Prostate gland (tissue), 2 donors: ENCODE measurements at places on chromosomes 4 and X. TPM values are rescaled to one million over a fixed set of nuclear protein-coding genes. Genes with fewer than 3 reads are reported as not detected.

DNA sequence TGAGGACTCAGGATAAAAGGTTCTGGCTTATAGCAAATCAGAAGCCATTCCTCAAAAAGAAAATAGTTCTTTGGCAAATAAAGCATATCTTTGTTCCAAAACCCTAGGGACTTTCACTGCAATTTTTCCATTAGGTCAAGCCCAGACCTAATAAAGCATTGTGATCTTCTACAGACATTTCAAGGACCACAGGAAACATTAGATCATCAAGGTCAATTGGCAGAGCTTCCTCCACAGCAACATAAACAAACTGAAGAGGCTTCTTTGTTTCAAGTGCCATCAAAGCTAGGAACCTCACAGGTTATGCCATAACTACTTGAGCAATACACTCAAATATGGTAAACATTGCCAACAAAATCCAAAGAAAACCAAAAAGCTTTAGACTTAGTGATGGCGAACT lies 144.9 kb downstream of the ANXA5 start:
- DNase-seq = no peak

- DNase-seq = no peak
Measured at GRCh38 chrX:83658731-83659130, 150.6 kb downstream of the POU3F4 start.

The TMEM47 gene
- total RNA-seq = 35.7 TPM

DNA sequence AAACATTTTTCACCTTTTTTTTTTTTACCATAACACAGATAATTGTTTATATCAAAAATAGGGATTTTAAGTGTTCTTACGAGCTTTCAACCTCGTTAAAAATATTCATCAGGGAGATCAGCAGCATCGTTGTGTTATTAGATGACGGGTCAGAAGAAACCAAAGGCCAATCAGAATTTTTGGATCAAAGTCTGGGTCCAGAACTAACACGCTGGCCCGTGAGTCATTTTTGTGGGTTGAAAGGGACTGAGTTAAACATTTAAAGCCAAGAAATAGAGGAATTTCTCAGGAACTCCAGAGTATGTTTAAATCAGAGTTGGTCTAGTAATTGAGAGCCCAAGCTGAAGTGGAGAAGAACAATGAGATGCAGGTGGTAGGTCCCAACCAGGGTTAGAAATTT lies 170.8 kb downstream of the TLL1 start:
- no peak for DNase-seq

DNA sequence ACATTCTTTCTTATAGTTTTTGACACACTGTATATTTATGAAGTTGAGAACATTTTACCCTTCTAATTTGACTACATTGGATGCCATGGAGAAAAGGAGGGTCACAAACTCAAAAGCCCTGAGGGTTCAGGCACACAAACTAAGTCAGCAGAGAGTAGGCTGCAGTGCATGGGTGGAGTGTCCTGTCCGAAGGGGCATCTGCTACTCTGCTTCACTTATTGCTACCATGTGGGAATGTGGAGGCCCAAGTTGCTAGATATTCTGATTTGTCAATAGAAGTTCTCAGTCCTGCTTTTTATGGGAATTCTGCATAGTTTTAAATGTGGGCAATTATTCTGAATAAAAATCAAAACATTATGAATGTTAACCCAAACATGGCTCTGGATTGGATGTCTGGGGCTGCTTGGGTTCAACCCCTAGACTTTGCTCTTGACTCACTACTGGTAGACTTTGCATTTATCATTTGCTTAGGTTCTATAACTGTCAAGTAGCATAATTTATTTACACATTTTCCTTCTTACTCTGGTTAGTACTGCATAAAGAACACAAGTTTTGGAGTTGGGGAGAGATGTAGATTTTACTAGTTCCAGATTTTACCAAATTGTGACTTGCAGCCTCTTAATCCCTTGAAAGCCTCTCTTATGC lies 255.1 kb downstream of the SPRY1 start:
- DNase-seq = no peak

The MAGED1 gene
- 138 TPM for total RNA-seq

GRCh38 chr4:182736207-182736606 lies 181.0 kb downstream of the DCTD start:
- DNase-seq = no peak

The TRIM2 gene
- total RNA-seq = 70.4 TPM

DNA sequence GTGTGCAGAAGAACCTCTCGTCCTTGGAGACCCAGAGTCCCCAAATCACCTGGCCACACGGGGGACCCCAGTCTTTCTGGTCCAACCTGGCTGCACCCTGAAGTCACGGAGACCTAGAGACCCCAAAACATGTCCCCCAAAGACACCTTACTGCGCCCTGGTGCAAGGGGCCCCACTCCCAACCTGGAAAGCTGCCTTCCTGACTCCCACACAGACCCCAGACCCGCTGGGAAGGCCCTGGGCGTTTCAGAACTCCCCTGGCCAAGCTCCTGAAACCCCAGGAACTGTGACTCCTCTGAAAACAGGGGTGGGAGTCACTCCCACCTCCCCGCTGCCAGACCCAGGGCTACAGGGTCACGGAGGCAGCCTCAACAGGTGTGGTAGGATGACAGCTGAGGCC lies 12.7 kb upstream of the SHOX start:
- DNase-seq = no peak

The BOD1L1 gene
- total RNA-seq = 27.7 TPM

GRCh38 chr4:179624768-179625181 lies 2182.5 kb upstream of the AGA start:
- no peak for DNase-seq

GRCh38 chr4:1327526-1328266 lies 19.3 kb upstream of the UVSSA start:
- no peak for DNase-seq

The USP38 gene
- 21.2 TPM for total RNA-seq

The KIT gene
- total RNA-seq = 8.7 TPM

DNA sequence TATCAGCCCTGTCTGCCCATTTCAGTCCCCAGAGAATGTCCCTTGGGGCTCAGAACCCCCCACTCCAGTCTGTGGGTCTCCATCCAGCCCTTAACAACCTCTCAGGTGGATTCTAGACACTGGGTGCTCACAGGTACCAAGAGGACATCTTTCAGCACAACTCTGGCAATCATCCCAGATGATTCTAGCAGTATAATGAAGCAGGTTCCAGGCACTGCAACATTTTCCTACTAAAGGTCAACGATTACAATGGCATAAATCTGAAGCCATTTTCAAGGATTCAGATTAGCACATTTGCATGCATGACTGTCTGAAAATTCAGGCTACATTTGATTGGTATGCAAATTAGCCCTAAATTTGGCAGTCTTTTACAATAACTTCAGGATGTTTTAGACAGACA lies 10.0 kb downstream of the SLC2A9 start:
- no peak for DNase-seq

DNA sequence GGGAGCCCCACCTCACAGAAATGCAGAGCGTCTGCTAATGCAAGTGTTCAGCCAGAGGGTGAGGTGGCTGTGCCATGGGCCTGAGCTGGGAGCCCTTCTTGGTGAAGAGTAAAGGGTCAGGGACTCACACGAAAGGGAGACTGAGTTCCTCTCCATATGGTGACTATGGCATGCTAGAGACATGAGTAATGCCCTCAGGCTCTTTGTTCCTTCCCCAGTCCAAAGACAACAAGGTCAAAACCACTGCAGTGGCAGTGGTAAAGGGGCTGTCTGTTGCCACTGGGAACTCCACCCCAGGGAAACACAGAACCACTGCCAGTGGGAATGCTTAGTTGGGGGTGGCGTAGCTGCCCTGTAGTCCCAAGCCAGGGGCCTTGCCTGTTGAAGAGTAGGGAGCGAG lies 22.4 kb downstream of the RAB40AL start:
- DNase-seq = no peak

The BCORL1 gene
- 25.2 TPM for total RNA-seq

The BLTP1 gene
- 53.6 TPM for total RNA-seq

- no peak for DNase-seq
Measured at GRCh38 chr4:139754938-139755337, 89.3 kb downstream of the MGST2 start.

The GDI1 gene
- 148 TPM for total RNA-seq

GRCh38 chrX:52355108-52355507 lies 13.7 kb upstream of the XAGE2 start:
- no peak for DNase-seq

GRCh38 chr4:15145709-15146108 lies 143.4 kb downstream of the CPEB2 start:
- peak; percentile 25 for DNase-seq

The VCX3B gene
- not detected for total RNA-seq

- DNase-seq = no peak
Measured at GRCh38 chr4:183789657-183790056, 115.5 kb upstream of the STOX2 start.

The EGFL6 gene
- 0.23 TPM for total RNA-seq

The AFM gene
- total RNA-seq = not detected

DNA sequence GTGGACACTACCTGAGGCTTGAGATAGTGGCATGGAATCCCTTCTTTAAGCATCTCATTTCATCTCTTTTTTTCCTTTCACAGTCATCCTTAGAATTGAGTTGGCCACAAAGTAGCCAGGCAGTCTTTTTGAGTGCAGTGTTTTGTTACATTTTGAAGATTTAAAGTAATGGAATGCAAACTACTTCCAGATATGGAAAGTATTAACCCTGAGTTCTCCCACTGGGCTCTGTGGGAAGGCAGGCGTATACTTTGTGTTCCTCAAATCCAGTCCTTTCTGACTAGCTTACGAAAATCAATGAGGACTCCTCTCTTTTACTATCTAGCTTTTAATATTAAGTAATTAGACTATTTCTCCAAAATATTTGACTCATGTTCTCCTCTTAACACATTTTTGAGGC lies 29.9 kb downstream of the PCDH10 start:
- DNase-seq = no peak

DNA sequence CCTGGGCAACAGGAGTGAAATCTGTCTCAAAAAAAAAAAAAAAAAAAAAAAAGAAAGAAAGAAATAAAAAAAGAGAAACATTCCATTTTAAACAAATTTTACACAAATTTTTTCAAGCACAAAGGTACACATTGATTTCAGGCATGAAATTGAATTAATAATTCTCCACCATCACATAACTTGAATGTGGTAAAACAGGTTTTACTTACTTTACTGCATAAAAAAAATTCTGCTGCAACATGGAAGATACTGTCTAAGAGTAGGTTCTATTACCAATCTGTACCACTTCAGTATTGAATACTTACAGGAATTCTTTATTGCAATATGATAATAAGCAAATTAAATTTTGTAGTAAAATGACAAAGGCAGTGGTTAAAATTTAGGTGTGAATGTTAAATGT lies 271.6 kb upstream of the ARSJ start:
- DNase-seq = no peak

The ERCC6L gene
- 0.59 TPM for total RNA-seq

GRCh38 chr4:141395919-141396318 lies 175.2 kb downstream of the ZNF330 start:
- no peak for DNase-seq

DNA sequence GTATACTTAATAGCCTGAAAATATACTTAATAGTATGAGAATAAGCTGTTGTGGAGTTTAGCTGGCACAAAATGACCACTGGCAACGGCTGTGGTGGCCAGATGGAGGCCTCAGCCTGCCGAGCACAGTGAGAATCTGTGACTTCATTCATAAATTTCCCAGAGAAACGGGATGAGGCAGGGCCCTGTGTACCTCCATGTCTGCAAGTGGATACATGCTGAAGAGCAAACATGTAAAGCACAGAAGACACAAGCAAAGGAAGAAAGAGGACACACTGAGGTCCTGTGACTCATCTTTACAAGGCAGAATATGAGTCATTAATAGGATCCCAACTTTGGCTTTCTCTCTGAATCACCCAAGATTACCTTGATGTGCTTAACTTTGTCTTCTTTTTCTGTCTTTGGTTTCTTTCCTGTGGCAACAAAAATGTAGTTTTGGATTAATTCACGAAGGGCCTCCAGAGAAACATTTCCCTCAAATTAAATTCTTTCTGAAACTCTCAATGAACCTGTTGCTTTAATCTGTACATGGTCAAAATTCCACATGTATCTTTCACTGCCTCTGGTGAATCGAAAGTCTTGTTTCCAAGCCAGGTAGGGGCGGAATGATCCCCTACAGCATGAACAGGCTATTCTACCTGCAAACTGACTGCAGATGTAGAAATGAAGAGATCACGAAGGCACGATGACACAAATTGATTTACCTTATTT lies 56.4 kb downstream of the IRF2 start:
- peak; percentile 88 for DNase-seq

DNA sequence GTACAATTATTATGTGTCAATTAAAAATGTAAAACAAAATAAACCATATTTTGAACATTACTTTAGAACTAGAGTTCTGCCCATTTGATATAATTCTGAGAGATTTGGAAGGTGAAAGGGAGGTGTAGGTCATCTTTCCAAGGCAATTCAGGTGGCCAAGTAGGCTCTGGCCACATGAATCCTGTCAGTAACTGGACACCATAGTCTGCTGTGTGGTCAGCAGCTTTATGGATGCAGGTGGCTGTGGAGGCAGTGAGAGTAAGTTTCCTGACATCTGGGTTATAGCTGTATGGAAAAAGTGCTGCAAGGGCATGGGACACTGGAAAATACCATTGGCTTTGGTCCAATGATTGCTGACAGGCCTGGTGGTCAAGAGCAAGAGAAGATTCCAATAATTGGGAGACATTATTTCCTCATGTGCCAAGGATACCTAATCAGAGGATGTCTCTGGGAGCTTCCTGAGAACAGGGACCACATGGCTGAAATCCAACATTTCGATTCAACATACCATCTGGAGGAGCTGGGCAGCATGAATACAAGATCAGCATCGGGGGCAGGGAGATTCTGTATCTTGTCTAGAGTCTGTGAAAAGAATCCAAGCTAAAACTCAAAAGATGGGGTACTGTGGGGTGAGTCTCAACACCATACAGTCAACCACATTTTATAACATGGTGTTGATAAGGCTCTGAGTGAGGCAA lies 523.1 kb downstream of the MID1IP1 start:
- no peak for DNase-seq

- DNase-seq = no peak
Measured at GRCh38 chrX:29852767-29853166, 362.6 kb upstream of the MAGEB2 start.

- DNase-seq = no peak
Measured at GRCh38 chr4:180169966-180170365, 2073.2 kb upstream of the TENM3 start.

- no peak for DNase-seq
Measured at GRCh38 chr4:23297327-23297726, 592.5 kb downstream of the PPARGC1A start.

DNA sequence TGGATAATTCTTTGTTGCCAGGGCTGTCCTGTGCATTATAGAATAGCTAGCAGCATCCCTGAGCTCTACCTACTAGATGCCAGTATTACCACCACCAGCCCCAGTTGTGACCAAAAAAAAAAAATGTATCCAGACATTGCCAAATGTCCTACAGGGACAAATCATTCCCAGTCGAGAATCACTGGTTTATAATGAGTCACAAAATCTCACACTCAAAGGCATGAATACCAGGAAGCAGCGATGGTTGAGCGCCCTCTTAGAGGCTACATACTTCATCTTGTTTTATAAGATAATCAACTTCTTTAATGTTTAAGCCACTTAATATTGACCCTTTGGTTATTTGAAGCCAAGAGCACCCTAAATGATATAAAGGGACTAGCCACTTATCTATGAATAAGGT lies 297.3 kb downstream of the DHX15 start:
- DNase-seq = no peak

The KCTD8 gene
- 0.46 TPM for total RNA-seq
